ENCODE measurements at places on chromosomes 7 and 10.

GRCh38 chr7:1859266-1860035 is 189.4 kb downstream of the ELFN1 start:
- DNase-seq, result no peak

DNA sequence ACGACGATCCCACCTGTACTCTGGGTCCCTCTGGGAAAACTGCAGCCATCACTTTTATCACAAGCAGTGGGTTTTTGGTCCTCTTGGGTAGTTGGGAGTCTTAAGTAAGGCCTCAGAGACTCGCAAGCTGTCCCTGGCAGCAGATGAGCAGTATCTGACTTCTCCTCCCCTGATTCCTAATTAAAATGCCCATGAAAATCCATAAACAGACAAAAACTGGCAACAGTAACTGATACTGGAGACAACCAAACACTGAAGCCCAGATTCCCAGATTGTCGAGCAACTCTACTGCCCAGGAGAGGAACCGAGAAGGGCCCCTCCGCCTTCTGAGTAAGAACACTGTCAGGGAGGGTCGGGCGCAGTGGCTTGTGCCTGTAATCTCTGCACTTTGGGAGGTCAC is 333.8 kb downstream of the CALN1 start:
- no peak for DNase-seq

DNA sequence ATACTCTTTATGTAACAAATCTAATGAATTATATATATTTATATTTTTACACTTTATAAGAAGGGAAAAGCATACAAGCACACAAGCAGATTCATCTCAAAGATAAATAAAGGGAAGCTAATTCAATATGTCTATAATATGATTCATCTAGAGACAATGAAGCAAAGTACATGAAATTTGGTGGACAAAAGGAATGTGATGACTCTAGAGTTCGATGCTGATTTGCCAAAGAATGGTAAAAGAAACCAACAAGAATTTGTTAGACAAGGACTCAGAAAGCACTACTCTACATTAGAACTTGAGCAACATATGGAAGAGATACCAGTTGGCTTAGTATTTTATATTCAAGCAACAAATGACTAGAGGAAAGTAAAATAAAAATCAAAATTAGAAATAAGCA is 536.5 kb upstream of the TEX47 start:
- DNase-seq, result no peak

DNA sequence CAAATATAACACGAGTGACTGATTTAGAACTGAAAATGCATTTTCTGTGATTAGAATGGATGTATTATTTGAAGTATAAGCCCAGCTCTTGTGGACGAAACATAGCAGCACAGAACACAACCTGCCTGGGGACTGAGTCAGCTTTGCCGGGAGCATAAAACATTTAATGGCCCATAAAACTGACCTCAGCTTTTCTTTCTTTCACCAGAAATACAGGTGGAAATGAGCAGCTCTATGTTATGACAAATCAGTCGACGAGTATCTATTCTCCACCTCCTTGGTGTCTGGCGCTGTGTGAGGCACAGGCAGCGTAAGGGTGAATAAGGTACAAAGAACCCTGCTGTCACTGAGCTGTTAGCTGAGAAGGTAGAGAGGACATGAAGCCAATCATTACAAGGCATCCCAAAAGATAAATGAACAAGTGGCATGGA is 471.6 kb upstream of the AKR1E2 start:
- no peak for DNase-seq

DNA sequence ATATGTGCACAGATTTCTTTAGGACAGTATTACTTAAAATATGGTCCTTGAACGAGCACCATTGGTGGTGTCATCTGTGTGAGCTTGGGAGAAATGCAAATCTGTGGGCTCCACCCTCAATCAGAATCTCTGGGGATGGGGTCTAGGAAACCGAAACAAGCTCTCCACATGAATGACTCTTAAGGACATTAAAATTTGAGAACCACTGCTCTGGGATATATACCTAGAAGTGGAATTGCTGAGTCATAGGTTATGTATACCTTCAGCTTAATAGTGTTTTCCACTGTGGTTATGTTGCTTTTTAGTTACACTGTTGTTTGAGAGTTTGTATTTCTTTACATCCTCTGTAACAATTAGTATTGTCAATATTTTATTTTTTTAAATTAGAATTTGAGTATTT is 24.0 kb downstream of the ZNRF2 start:
- DNase-seq, result peak; percentile 43

DNA sequence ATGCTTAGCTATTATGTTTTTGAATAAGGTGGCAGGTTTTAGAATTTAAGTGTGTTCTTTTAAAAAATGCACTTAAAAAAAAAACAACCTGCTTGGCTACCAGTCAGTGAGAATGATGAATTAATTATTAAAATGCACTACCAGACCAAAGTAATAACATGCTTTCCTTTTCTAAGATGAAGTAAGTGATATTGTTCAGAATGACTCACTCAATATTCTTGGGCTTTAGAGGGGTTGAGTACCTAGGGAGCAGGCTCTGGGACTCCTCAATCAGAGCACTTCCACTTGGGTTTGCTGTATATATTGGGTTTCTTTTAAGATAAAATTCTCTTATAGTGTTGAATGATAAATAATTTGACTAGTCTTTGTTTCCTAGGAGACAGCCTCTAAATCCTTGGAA is 8.6 kb downstream of the STAM start:
- no peak for DNase-seq

DNA sequence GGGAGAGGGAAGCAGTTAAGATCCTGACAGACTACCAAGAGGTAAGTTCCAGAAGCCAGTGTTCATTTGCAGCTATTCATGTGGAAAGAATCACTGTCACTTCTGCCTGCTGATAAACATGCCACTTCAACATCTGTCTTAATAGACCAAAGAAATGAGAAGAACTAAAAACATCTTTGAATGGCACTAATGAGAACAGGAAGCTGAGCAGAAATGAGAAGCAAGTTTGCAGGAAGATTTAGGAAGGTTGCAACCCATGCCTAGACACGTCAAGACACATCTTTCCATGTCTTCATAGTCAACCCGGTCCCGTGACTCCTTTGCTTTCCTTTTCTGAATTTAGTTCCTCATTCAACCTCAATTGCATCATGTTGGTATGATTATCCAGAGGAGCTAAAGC is 180.0 kb downstream of the PDE1C start:
- DNase-seq, result peak; percentile 9

DNA sequence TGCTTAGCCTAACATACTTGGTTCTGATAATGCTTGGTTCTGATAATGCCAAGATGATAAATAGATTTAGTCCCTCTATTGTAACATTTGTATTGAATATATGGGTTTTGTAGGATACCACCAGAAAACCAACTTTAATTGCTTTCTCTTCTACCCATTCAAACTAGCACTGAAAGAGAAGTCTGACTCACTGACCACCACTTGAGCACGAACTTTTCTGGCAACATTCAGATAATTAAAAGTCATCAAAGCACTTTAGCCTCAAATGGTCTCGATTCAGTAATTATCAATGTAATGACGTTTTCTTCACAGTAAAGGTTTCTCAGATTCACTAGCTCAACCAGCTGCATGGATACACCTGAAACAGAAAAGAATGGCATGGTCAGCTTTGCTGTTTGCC is 63.0 kb downstream of the HDAC9 start:
- no peak for DNase-seq

GRCh38 chr7:154804449-154804848 is 198.5 kb downstream of the PAXIP1 start:
- DNase-seq, result no peak

GRCh38 chr7:133512560-133512959 is 259.7 kb downstream of the EXOC4 start:
- DNase-seq, result no peak

DNA sequence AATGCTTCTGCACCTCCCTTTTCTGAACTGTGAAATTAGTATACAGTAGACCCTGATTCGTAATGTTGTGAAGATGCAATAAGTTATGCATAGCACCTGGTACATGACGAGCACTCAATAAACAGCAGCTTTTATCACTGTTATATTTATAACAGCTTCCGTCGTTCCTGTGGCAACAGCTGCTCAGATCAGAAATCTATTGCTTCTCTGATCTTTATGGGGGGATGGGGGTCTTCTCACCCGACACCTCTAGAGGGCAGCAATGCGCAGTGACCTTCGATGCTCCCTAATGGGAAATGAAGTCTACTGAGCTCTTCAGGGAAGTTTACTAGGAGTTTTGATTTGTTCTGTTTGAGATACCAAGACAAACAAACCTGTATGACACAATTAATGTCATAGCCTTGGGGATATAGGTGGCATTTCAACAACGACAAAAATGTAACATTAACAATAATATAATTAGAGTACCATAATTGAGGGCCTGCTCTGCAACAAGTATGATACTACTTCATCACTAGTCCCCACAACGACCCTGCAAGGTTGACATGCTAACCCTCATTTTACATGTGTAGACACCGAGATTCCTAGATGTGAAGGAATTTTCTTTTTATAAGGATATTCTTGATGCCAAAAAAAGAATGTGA is 289.6 kb downstream of the SFMBT2 start:
- DNase-seq, result peak; percentile 69

- no peak for DNase-seq
These were observed 70.5 kb downstream of the CPXM2 start for GRCh38 chr10:123821136-123821535.

DNA sequence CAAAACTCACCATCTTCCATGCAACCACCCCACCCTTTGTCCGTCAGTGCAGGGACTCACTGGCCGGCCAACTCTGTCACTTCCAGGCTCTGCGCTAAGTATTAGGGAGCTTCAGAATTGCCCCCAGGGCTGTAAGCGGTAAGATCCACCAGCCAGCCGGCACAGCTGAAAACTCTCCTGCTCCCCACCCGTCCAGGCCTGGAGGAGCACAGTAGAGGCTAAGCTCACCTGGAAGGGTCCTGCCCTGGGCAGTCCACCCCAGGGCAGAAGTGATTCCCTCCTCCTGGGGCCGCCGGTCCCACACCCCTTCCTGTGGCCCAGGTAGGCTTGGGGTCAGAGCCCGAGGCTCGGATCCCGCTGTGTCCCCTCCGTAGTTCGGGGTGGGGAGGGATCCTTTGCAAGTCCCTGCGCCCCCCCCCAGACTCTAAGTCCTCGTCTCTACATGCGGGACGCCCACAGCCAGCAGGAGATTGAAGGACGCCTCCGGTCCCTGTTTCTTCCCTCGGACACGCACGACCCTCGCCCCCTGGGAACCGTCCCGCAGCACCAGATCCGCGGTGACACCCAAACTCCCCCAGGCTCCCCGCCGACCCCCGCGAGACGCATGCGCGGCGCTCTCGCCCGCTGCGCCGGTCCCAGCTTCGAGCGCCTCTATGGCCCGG is 138.9 kb downstream of the ARHGAP22 start:
- DNase-seq, result no peak

GRCh38 chr7:6618621-6619020 is 3.2 kb downstream of the ZNF853 start:
- DNase-seq, result no peak

DNA sequence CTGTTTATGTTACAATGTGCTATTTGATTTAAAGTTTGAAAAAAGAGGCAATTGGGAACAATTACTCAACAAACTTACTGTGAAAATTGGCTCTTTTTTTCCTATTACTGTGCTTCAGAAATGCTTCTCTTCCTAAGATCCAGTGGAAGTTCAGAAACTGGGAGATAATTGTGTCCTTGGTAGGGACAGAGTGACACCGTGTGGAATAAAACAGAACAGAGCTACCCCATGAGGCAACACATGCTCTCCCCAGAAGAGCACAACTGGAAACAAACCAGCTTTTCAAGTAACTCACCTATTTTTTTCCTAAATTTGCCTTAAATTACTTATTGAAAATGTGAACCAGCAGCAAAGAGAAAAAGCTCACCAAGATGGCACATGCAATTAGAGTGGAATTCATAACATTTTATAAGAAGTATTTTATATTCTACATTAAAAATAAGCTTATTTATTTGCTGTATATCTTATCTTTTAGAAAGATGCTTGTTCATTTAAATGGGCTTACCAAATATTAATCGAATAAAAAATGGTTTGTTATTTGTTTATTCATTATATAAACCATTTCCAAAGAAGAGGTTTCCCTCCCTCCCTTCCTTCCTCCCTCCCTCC is 346.1 kb upstream of the ANKRD30A start:
- DNase-seq, result peak; percentile 32

- DNase-seq, result no peak
These were observed 284.0 kb downstream of the CELF2 start for GRCh38 chr10:11301571-11302111.

DNA sequence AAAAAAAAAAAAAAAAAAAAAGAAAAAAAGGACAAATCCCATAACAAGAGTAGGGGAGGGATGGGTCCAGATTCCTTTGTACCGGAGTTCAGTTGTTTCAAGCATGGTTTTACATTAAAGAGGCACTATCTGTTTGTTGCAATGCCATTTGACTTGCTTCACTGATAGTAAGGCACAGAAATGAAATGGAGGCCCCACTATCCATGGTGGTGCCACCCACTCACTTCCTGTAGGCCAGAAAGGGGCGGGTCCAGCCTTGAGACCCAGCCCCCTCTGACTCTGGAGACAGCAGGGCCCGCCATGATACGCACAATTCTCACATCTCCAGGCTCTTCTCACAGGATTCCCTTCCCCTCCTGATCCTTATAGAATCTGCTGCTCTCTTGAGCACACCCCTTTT is 100.0 kb downstream of the CLEC2L start:
- DNase-seq, result peak; percentile 82

- no peak for DNase-seq
These were observed 717 bp downstream of the ADCY1 start for GRCh38 chr7:45574669-45575500.

DNA sequence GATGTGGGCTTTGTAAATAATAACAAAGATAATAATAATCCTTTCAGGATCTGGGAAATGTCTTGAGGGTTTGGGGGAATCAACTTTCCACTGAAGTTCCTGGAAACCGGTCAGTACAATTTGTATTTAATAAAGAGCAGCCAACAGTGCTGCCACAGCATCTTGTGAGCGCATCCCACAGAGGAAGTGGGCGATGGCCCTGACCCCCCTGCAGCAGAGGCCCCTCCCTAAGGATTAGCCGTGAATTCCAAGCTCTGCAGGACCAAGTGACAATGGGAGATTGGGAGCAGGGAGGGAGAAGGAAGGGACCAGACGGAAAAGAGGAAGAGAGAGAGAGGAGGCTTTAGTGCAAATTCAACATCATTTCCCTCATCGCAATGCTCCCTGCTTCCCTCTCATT is 349.2 kb downstream of the RNLS start:
- no peak for DNase-seq

DNA sequence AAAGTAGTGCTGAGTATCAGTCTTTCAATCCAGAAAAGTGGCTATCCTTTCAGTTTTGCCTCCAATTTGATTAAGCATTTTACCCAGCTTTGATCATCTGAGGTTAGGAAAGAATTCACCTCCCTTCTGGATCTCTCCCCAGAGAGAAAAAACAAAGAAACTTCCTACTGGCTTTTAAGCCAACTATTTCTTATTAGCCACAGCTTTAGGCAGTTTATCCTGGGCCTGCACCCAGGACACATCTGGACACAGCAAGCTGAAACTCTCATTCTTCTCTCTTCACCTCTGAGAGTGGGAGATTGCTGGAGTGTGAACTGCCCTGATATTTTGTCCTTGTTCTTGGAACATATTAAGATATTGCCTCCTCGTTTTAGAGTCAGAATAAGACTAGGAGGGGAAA is 43.5 kb upstream of the LSM8 start:
- DNase-seq, result no peak

Measured in NB4 (cell line).